ENCODE measurements at places on chromosomes 12 and 14. TPM values are rescaled to one million over a fixed set of nuclear protein-coding genes. Genes with fewer than 3 reads are reported as not detected.

DNA sequence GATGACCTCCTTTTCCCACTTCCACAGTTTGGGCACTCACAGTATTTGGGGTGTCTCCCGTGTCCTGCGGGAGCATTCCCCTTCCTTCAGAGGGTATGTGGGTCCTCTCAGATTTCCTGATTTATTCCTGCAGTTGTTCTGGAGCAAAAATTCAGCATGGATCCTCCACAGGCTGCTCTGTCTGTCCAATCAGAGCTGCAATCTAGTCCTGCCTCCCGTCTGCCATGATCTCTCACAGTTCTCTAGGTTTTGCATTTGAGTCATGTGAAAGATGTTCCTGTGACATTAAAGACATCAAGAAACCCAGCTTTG, 435.9 kb downstream of the TMTC2 start:
- no peak for DNase-seq

DNA sequence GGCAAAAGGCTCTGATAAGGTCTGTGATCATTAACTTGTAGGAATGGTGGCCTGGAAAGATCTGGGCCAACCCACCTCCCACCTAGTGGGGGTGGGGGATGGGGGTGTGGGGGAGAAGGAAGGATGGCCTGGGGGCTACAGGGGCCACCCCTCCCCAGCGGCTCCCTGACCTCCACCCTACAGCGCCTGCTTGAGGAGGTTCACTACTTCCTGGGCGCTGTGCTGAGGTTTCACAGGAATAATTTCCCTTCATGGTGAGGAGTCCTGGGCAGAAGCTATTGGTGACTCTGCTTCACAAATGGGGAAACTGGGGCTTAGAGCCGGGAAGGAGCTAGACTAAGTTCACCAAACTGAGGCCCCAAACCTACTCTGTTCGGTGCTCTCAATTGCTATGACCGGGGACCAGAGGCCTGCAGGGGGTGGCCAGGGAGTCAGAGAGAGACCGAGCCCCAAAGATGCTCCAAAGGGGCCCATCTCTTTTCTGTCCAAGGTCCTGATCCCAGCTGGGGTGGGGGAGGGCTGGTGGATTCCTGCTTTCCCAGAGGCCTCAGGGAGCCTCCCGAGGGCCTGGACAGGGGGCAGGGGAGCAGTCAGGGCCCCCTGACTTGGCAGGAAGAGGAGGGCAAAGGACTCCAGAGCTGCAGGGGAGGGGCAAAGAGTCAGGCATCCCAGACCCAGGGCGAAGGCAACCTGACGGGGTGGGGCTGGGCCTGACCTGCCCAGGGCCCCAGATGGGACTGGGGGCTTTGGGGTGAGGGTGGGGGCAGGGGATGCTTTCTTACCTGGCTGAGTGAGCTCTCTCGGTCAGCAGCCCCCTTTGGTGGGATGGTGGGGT, 1.7 kb downstream of the HNF1A start:
- DNase-seq, result no peak

DNA sequence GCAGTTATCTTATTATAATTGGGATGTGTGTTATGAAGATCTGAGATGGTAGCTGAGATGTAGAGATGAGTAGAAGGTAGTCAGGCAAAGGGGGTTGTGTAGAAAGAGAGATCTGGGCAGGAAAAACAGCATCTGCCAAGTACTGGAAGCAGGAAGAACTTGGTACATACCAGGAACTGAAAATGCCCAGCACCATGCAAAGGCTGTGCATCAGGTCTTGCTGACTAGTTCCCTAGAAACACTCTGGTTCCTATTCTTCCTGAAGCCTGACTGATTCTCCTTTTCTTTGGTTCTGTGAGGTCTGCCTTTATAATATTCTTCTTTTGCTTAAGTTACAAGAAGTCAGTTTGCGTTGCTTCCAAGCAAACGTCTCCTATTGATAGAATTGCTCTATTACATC, 6.7 kb upstream of the NFATC4 start:
- DNase-seq, result no peak

Gene SMCO2
- total RNA-seq, result not detected

Gene NDUFA9
- total RNA-seq, result 79.1 TPM
